HCEC 1CT (cell line): ENCODE measurements at places on chromosomes 16 and 17.
A peak's percentile ranks its signal among the peaks of the same experiment; 100 is the strongest.

DNA sequence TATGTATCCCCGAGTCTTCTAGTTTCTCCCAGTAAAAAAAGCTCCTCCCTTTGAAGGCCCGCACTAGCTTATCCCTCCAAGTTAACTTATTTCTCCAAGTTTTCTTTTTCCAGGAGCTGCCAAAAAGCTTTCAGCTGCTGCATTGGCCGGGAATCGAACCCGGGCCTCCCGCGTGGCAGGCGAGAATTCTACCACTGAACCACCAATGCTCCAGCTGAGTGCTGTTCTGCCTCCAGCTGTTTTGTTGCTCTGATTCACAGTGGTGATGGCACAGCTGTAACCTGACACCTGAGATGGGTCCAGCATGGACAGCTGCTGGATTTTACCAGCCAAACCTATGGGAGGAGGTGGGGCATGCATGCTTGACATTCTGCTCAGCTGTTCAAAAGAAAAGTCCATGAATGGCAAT, 22.1 kb downstream of the VAC14 start:
- peak; percentile 85 for DNase-seq

GRCh38 chr17:7552621-7553051, 3.8 kb downstream of the TNFSF12 start:
- DNase-seq, result no peak

GRCh38 chr17:45096141-45096540, 35.0 kb downstream of the NMT1 start:
- DNase-seq, result peak; percentile 43

DNA sequence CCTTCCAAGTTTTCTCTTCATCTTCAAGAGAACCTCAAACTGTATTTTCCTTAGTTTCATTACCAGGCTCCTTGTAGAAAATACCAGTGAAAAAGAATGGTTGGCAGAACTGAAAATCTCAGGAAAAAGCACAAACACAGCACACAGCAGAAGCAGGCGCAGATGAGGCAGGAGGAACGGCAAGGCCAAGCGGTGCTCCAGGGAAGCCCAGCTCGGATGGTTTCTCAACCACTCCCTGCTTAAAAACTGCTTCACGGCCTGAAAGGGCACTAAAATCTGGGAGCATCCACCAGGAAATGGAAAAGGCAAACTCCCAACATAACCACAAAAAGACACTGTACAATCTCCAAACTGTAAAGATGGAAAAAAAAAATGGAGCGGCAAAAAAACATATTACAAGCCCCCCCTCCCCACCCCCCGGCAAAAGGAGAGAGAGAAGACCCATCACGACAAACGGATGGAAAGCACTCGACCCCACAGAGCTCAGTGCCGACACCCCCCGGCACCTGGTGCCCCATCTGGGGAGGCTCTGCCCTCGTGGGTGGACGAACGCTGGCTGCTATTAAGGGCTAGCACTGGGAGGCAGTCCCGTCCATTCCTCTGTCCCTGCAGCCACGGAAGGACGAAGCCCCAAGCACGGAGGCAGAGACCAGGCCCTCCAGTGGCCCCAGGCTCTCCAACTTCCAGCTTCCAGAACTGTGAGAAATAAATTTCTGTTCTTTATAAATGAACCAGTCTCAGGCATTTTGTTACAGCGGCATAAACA, 127.5 kb downstream of the ZNF778 start:
- no peak for DNase-seq

DNA sequence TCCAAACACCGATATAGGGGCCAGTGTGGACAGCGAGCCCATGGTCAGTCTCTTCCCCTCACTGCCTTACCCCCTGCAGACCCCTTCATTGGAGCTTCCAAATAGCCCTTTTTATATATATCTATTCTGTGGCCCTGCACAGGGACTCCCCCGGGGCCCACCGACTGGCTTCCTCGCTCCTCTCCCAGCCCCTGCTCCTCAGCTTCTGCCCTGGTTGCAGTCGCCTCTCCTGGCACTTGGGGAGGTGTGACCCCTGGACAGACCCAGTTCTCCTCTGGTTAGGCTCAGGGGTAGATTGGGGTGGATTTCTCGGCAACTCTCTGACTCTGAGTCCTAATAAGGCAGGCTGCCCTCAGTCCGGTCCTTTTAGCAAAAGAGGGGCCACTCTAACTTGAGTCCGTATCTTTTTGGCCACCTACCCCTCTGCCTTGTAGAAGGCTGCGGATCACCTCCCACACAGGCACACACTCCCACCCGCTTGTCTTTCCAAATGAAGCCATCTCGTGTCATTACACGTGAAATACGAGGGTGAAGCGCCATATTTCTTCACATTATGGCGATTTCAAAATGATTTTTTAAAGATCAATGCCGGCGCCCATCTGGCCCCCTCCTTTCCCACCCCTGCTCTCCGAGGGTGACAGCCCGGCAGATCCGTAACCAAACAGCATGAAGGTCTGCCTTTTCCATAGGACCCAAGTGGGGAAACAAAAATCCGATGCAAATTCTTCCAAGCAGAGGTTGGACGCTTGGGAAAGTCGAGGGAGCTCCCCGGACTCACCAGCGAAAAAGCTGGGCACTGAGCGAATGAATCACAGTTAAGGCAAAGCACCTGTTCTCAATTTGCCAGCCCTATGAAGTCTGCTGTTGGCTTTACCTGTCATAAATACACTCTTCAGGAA, 1.7 kb upstream of the HOXB9 start:
- DNase-seq, result no peak

DNA sequence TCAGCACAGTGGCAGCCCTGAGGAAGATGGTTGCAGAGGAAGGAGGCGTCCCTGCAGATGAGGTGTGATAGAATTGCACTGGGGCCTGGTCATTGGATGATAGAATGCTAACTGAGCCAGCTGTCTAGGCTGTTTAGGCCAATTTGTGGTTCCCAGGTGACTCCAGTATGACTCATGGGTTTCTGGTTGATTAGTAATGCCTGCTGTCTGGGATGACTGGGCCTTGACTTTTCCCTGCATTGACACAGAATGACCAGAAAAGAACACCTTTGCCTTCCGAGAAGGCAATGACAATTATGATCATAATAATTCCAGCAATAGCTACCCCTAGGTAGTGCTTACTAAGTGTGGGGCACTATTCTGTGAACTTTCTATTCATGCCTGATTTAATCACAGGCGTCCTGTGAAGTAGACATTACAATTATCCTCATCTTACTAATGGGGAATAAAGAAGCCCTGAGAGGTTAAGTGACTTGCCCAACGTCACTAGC, 31.5 kb downstream of the USP43 start:
- DNase-seq, result peak; percentile 76

DNA sequence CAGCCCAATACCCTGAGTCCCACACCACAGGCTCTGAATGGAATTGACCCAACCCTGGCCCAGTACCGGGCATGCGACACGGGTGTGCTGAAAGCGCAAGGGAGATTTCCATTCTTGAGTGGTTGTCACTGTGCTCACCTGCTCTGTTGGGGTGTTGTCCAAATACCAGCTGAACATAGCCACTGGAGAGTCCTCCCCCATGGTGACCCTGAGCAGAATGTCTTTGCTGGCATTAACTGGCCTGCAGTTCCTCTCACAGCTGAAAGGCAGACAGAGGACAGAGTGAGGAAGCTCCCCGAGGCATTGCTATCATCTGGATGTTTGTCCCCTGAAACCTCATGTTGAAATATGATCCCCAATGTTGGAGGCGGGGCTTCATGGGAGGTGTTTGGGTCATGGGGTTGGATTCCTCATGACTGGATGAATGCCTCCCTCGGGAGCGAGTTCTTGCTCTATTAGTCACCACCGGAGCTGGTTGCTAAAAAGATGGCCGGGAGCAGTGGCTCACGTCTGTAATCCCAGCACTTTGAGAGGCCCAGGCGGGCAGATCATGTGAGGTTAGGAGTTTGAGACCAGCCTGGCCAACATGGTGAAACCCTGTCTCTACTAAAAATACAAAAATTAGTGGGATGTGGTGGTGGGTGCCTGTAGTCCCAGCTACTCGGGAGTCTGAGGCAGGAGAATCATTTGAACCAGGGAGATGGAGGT, 57.3 kb upstream of the BCO1 start:
- DNase-seq, result peak; percentile 94

DNA sequence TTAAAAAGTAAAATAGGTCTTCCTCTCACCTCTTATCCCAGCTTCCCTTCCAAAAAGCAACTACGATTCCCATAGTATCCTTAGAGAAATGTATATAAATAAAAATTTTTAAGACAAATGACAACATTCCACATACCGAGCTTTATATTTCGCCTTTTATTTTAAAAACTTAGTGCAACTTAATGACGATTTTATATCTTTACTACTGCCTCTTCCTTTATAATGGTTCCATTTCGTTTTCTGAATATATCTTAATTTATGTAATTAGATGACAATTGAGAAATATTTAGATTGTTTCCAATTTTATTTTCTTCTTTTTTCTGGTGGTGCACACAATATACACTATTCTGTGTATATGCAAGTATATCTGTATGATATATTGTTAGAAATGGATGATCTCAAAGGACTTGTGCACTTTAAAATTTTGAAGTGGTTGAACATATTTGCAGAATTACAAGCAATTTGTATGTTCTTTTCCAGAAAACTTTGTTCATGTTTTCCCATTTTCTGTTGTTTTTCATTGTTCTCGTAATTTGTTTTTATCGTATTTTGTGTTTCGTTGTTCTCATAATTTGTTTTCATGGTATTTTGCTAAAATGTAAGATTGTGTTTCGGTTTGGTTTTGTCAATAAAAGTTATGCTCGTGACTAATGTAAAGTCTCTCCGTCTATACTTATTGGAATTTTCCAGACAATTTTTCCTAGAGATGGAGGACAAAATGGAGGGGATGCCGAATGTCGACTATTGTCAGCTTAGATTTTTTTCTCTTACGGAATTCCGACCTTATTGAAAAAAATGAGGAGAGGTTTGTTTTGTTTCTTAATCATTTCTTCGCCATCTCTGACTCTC, 20.4 kb upstream of the HOXB13 start:
- DNase-seq, result no peak

DNA sequence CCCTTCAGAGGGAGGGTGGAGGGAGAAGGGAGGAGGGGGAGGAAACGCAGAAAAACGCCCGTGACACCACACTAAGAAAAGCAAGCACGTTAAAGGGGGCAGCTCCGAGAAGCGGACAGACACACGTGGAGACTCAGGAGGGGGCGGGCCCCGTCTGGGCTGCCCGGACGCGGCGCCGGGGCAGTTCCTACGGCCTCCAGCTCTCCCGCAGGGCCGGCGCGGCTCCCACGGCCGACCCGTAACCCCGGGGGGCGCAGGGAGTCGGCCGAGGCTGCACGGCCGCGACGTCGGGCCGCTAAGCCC, 362 bp downstream of the KLHDC4 start:
- DNase-seq, result no peak

DNA sequence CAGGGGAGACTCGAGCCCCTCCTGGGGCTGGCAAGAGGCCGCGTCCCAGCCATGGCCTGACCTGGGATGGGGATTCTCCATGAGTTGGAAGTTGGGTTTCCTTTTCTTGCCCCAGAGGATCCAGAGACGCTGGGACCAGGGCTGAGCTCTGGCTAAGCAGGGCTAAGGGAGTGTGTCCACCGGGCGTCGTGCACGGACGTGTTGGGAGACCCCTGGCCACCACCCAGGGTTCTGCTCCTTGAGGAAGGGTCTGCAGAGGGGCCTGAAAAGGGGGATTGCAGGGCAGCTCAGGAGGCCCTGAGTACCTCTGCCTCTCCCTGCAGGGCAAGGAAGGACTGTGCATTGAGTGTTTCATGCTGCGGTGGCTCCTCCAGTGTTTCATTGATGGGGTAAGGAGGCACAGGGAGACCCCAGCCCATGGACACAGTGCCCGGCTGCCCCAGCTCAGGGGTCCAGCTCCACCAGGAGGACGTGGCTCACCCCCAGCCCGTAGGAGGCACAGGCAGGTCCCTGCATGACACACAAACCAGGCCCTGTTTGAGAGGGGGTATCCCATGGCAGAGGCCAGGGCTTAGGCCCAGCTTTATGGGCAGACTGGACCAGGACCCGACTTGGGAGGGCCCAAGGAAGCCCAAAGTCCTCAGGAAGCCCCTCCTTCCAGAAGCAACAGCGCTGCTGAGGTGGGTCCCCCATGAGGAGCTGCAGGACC, 47.5 kb downstream of the USP22 start:
- no peak for DNase-seq

GRCh38 chr17:6376931-6377361, 58.0 kb downstream of the AIPL1 start:
- no peak for DNase-seq

GRCh38 chr16:78094998-78095397, 4.5 kb upstream of the WWOX start:
- no peak for DNase-seq

GRCh38 chr16:12646098-12646489, 157.6 kb downstream of the CPPED1 start:
- no peak for DNase-seq

- peak; percentile 91 for DNase-seq
Observed at GRCh38 chr17:73291260-73291801, 20.5 kb downstream of the CDC42EP4 start.

DNA sequence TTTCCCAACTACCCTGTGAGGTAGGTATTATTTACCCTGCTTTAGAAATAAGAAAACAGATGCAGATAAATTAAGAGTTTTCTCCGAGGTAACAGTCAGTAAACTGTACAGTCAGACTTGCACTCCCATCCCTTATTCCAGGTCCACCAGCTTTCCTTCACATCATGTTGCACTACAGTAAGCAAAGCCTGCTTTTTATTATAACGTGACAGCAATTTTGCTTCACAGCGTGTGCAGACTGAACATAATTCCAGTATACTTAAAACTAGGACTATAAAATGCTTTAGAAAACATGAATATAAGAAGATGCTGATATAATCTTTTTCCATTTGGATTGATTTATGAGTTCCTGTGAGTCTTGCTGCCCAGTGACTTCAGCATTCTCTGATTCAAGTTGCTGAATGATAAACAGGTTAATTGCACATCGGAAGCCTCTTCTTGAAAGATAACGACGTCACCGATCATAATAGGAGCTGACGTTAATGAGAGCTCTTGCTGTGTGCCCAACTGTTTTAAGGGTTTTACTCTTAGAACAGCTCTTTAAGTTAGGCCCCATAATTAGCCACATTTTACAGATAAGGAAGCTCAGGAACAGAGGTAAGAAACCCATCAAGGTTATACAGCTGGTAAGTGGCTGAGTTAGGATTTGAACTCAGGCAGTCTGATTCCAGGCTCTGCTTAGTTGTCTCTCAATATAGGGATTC, 1.4 kb downstream of the LIG3 start:
- DNase-seq, result no peak

DNA sequence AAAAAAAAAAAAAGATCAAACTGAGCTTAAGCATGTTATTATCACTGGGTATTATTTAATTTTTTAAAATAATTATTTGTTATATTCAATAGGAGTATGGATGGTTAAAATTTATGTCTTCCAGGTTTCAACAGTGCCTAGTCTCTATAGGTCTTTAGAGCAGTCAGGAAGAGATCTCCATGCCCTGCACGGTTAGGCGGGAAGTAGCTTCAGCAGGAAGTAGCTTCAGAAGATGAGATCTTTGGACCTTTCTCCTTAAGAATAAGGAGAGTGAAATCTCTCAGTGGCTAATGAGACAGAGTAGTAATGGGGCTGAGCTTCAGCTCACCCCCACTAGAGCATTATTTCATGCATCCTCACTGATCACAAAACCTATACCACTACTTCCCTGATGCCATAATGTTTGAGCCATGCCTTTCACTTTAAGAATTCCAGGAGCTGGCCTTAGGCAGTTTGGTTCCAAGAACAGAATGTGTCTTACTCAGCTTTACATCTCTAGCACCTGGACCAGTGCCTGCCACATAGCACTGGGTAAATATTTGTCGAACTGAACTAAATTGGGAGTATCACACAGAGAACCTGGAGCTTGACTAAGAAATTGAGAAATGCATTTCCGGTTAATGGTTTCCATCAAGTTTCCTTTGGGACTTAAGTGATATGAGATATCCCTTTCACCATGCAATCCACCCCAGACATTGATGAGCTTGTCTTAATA, 43.5 kb downstream of the SCPEP1 start:
- DNase-seq, result no peak
